ENCODE measurements at places on chromosomes 6 and 20. TPM values are rescaled to one million over a fixed set of nuclear protein-coding genes. Genes with fewer than 3 reads are reported as not detected.

The SCUBE3 gene
- total RNA-seq = 0.05 TPM

The EEF1A2 gene
- total RNA-seq = 8.3 TPM

The CDH4 gene
- total RNA-seq = 0.17 TPM

The SSTR4 gene
- total RNA-seq = not detected

The MRAP2 gene
- not detected for total RNA-seq

- H3K27me3 ChIP-seq = no peaks in the 10 kb centered on the region
- no peak overlapping the region for H3K27ac ChIP-seq
- peaks cover 16% of the 10 kb centered on the region for H3K4me1 ChIP-seq
- no peak for DNase-seq
- peaks cover 4% of the 10 kb centered on the region for H3K36me3 ChIP-seq
These were observed 4.5 kb upstream of the ALDH8A1 start for GRCh38 chr6:134954272-134955000.

DNA sequence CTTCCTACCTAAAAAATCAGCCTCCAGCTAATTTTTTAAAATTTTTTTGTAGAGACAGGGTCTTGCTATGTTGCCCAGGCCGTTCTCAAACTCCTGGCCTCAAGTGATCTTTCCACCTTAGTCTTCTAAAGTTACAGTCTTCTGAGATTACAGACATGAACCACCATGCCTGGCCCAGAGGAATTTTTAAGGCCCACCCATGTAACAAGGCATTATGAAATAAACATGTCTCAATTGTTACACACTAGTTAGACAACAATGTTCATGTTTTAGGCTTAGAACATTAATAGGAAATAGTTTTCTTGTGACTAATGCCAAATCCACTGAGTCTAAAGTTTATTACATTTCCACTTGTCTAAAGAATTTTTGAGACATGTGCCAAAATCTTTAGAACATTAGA is 221.2 kb downstream of the LAMA2 start:
- DNase-seq = no peak
- peaks cover 7% of the 10 kb centered on the region for H3K27me3 ChIP-seq
- no peak overlapping the region for H3K4me3 ChIP-seq
- no peaks in the 10 kb centered on the region for H3K4me1 ChIP-seq
- no peaks in the 10 kb centered on the region for H3K36me3 ChIP-seq

GRCh38 chr20:54324652-54325285 is 116.9 kb downstream of the PFDN4 start:
- H3K27ac ChIP-seq = no peak overlapping the region
- peaks cover 16% of the 10 kb centered on the region for H3K27me3 ChIP-seq
- peaks cover 29% of the 10 kb centered on the region for H3K4me1 ChIP-seq
- H3K36me3 ChIP-seq = no peaks in the 10 kb centered on the region
- DNase-seq = no peak

DNA sequence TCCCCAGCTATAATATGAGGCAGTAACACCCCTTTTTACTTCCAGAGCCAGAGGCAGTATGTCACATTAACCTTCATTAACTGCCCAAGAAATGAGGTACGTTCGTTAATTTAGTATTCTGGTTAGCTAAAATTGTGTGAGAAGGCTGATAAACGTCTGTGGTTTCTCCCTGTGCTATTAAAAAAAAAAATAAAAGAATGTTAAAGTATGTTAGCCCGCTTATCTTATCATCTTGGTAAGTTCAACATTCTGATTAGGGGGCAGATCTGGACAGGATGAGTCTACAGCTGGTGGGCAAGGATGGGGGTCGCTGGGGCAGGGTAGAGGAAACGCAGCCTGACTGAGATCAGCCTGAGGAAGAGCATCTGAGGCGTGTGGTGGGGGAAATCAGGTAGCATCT is 154.0 kb downstream of the PRL start:
- no peak for DNase-seq
- H3K4me1 ChIP-seq = peaks cover 33% of the 10 kb centered on the region
- H3K36me3 ChIP-seq = no peaks in the 10 kb centered on the region
- no peak overlapping the region for H3K4me3 ChIP-seq
- H3K27me3 ChIP-seq = peaks cover 31% of the 10 kb centered on the region
- H3K27ac ChIP-seq = no peak overlapping the region

- peaks cover 6% of the 10 kb centered on the region for H3K36me3 ChIP-seq
- H3K4me3 ChIP-seq = no peak overlapping the region
- H3K27me3 ChIP-seq = no peaks in the 10 kb centered on the region
- DNase-seq = no peak
- H3K4me1 ChIP-seq = peaks cover 47% of the 10 kb centered on the region
- no peak overlapping the region for H3K27ac ChIP-seq
These were observed 205.9 kb downstream of the ZFAND3 start for GRCh38 chr6:38025451-38025850.

- H3K4me3 ChIP-seq = no peak overlapping the region
- no peak overlapping the region for H3K27ac ChIP-seq
- peak; percentile 51 for DNase-seq
- H3K36me3 ChIP-seq = no peaks in the 10 kb centered on the region
- H3K27me3 ChIP-seq = peaks cover 11% of the 10 kb centered on the region
These were observed 28.3 kb upstream of the CARMIL1 start for GRCh38 chr6:25250878-25251277.

GRCh38 chr20:59564171-59564570 is 40.2 kb upstream of the PHACTR3 start:
- H3K4me1 ChIP-seq = no peaks in the 10 kb centered on the region
- H3K4me3 ChIP-seq = no peak overlapping the region
- DNase-seq = no peak
